NCI-H774 (cell line): ENCODE measurements at places on chromosomes 3 and 15.

DNA sequence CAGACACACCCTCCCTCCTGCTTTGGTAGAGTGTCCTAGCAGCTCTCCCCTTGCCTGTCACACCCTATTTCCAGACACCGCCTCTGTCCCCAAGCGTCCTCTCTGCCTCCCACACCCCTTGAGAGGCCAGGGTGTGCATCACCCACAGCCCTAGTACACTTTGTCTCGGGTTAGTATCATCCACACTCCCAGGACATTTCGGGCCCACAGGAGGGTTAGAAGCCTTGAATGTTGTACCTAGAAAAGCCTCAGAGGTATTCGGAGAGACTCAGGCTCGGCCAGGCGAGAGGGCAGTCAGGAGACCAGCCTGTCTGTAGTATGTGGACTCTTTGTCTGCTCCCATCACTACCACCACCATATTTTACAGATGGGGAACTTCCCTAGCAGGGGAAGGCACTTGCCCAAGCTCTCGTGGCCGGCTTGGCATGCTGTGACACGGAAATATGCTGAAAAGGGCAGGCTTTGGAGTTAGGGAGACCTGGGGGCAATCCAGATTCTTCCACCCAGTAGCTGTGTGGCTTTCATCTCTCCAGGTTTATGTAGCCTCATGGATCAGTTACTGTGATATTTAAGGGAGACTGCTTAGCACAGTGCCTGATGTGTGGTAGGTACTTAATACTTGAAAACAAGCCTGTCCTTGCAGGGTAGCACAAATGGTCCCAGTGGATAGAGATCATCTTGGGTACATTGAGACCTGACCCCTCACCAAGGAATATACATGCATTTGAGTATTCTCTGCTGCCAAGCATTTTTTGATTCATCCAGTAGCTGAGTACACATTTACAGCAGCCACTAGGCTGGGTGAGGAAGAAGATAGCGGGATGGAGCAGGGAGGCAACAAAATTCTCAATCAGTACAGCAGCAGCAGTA lies 1.4 kb downstream of the TMEM43 start:
- no peak for DNase-seq

DNA sequence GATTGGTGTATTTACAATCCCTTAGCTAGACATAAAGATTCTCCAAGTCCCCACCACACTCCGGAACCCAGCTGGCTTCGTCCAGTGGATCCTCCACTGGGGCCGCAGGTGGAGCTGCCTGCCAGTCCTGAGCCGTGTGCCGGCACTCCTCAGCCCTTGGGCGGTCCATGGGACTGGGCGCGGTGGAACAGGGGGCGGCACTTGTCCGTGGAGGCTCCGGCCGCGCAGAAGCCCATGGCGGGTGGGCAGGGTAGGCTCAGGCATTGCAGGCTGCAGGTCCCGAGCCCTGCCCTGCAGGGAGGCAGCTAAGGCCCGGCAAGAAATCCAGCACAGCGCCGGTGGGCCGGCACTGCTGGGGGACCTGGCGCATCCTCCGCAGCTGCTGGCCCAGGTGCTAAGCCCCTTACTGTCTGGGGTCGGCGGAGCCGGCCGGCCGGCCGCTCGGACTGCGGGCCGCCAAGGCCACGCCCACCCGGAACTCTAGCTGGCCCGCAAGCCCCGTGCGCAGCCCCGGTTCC lies 3.5 kb upstream of the RNU5B-1 start:
- DNase-seq, result no peak

DNA sequence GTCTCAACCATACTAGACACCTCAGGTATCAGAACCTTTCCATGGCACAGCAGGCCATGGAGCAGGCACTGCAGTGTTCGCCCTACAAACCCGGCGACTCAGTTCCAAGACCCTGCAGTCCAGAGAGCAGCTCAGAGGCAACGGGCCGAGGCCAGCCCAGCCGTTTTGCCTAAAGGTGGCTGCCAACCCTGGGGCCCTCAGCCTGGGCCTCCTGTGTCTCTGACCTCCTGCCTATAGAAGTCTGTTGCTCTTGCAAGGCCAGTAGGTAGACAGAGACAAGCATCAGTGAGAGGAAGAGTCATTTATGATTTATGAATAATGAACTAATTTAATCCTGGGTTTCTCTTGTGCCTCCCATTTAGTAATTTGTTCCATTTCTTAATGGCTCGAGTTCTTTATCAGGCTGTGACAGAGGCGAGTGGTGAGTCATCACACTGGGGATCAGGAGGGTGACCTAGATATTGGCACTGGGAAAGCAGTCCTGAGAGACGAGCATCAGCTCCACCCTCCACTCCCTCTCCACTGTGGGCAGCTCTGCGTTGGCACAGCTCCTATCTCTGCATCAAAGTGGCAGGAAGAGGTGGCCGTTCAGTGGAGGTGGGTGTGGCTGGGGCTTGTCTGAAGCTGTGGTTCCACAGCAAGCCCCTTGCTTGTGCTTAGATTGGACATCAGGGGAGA lies 79.8 kb downstream of the ABHD5 start:
- no peak for DNase-seq

- DNase-seq, result no peak
These were observed 627.1 kb downstream of the ROBO1 start for GRCh38 chr3:79140708-79141107.

- no peak for DNase-seq
These were observed 304.4 kb upstream of the C2CD4B start for GRCh38 chr15:62469478-62469873.

DNA sequence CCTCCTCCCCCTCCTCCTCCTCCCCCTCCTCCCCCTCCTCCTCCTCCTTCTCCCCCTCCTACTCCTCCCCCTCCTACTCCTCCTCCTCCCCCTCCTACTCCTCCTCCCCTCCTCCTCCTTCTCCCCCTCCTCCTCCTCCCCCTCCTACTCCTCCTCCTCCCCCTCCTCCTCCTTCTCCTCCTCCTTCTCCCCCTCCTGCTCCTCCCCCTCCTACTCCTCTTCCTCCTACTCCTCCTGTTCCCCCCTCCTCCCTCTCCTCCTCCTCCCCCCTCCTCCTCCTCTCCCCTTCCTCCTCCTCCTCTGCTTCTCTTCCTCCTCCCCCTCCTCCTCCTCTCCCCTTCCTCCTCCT lies 17.1 kb upstream of the EPHB3 start:
- no peak for DNase-seq

DNA sequence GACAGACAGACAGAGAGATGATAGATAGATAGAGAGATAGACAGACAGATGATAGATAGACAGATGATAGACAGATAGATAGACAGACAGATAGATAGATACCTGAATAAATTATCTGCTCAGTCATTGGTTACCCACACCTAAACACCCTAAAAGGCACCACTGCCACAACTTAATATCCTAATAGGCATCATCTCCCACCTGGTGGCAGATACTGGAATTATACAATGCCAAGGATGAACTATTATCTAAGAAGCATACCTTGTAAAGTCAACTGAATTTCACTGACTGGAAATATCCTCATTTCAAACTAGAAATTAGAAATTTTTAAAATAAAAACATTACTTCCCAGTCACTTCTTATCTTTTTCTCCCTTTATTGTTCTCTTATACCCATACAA lies 19.4 kb upstream of the ATP8B4 start:
- DNase-seq, result no peak

DNA sequence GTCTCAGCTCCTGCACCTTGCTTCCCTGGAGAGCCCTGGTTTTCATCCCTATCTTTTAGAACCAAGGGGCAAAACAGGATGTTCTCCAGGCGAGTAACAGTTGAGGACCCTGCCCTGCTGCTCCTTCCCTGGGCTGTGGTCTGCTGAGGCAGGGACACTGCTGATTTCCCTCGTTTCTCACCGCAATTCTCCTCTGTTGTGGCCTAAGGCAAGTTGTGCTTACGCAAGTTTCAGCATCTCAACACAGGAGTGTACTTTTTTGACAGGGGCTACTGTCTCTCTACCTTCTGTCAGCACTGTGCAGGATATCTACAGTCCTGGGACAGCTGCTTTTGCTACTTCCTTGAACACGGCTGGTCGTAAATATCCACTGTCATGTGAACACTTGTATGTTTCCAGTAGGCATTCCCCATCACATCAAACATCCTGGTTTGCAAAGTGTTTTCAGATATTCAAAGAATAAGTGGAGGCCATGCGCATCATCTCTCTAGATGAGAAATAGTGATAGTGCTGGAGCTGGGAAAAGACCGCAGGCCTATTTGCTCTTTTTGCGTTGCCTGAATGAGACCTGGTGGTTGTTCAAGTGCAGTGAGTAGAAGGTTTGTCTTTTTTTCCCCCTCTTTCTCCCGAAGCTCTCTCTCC lies 110.1 kb upstream of the PLXNA1 start:
- no peak for DNase-seq

DNA sequence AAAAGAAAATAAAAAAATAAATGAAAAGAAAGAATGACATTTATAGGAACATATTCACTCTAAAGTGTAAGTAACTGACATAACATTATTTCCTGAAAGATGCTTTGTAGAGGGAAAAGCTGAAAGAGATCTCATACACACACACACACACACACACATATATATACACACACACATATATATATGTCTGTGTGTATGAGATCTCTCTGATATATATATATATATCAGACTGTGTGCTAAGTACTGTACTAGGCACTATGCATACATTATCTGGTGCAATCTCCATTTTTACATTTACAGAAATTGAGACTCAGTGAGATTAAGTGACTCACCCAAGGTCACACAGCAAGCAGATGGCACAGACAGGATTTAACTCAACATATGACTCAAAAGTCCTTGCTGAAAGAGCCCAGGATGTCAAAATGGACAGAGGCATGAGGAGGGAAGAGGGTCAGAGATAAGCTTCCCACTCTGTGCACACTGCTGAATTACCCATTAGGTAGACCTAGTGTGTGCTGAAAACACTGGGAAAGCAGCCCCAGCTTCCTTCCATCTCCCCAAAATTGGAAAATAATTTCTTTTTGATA lies 15.0 kb downstream of the BHLHE40 start:
- DNase-seq, result no peak

DNA sequence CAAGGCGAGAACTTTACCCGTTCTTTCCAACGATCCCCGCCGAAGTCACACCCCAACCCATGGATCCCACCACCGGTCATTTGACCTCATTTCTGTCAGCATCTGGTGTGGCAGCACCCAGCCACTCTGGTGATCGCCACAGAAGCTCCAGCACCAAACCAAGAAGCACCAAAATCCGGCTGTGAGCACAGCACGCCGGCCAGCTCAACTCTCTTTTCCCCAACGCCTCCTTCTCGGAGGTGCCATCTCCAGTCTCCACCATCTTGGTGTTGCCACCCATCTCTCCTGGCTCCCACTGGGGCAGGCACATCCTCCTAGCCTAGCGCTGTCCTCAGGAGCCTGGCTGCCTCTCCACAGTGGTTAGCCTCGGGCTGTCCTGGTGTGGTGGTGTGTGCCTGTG lies 6.5 kb downstream of the MUC4 start:
- no peak for DNase-seq

DNA sequence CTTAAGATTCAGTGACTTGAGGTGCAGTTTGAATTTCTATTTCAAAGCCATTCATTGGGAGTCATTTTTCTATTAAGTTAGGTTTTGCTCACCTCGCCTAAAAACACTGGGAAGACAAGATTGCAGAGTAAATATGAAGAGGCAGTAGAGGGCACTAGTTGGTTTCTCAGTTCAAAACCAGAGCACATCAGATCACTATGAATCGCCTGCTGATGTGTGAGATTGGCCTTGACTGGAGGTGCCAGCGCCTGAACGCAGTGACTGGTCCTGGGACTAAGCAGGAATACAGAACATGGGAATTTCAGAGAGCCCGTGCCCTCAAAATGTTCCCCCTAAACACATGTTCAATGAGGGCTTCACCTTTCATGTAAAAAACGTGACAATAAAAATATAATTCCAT lies 229.0 kb downstream of the ITPR1 start:
- DNase-seq, result no peak

DNA sequence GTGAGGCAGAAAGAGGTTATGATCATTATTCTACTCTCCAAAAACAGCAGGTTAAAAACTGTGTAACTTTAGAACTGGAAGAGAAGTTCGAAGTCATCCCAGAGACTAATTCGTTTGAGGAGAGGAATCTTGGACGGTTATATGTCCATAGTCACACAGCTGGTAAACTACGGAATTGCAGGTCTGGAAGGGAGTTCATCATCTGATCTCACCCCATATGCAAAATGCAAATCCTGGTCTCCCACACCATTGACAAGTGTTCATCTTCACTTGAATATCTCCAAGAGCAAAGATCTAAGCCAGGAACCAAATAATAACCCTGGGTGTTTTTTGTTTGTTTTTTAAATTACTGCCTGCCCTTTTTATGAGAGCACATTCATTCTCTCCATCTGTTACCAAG lies 53.1 kb downstream of the FAM98B start:
- DNase-seq, result no peak

DNA sequence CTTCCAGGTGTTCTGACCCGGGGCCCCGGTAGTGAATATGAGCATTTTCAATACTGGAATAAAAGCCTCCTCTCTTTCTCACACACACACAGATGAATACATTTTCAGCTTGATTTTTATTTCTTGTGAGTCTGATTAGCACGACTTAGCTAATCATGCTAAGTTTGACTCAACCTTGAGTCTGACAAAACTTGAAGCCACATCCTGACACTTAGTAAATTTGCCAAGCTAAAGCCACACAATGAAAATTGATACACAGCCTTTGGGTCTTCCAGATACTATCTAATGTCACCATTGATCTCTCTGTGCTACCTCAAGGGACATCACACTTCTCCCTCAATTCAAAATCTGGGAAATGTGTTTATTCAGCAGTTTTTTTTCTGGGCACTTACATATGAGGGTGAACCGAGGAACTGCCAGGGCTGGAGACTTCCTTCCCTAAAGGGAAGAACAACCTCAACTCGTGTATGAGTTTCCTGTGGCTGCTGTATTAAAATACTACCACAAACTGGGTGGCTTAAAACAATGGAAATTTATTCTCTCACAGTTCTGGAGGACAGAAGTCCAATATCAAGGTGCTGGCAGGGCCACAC lies 18.6 kb downstream of the TMEM266 start:
- no peak for DNase-seq

GRCh38 chr3:49495023-49495422 lies 25.0 kb downstream of the DAG1 start:
- no peak for DNase-seq
